ENCODE measurements at places on chromosomes 13 and 19. TPM values are rescaled to one million over a fixed set of nuclear protein-coding genes. Genes with fewer than 3 reads are reported as not detected.
A peak's percentile ranks its signal among the peaks of the same experiment; 100 is the strongest.

Gene ZNF177
- total RNA-seq, result 12.6 TPM

Gene ZNF568
- 9.0 TPM for total RNA-seq

Gene VSTM1
- total RNA-seq, result not detected

GRCh38 chr19:532561-533363 lies 1.2 kb downstream of the CDC34 start:
- DNase-seq, result no peak

- no peak for DNase-seq
These were observed 1.3 kb upstream of the SIGLEC9 start for GRCh38 chr19:51123381-51123800.

DNA sequence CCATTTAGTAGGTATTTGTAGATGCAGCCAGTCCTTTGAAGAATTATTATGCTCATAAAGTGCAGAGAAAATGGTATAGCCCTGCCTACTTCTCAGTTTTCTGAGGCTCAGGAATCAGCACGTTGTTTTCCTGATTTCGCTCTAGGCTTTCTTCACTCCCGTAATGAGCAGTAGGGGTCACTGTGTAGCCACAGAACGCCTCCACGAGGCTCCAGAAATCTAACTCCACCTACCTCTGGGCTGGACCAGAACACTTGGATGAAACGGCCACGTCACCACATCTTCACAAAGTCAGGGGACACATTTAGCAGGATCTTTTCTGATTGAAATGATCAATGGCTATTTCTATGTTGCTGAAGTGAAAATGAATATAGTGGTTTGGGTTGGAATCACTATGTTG lies 49.8 kb upstream of the GTF3A start:
- peak; percentile 64 for DNase-seq

- no peak for DNase-seq
These were observed 7.9 kb downstream of the PEX11G start for GRCh38 chr19:7480970-7481255.

DNA sequence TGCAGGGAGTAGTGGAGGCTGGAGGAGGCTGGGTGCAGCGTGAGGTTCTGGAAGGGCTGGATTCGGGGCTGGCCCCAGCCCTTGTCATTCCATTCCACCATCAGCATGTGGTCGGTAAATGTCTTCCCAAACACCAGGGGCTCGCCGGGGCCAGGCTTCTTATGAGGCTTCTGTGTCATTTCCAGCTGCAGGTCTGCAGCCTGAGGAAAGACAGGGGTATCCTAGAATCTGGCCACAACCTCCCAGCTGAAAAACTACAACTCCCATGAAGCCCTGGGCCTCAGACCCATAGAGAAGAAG lies 4.4 kb downstream of the BCAT2 start:
- DNase-seq, result no peak

DNA sequence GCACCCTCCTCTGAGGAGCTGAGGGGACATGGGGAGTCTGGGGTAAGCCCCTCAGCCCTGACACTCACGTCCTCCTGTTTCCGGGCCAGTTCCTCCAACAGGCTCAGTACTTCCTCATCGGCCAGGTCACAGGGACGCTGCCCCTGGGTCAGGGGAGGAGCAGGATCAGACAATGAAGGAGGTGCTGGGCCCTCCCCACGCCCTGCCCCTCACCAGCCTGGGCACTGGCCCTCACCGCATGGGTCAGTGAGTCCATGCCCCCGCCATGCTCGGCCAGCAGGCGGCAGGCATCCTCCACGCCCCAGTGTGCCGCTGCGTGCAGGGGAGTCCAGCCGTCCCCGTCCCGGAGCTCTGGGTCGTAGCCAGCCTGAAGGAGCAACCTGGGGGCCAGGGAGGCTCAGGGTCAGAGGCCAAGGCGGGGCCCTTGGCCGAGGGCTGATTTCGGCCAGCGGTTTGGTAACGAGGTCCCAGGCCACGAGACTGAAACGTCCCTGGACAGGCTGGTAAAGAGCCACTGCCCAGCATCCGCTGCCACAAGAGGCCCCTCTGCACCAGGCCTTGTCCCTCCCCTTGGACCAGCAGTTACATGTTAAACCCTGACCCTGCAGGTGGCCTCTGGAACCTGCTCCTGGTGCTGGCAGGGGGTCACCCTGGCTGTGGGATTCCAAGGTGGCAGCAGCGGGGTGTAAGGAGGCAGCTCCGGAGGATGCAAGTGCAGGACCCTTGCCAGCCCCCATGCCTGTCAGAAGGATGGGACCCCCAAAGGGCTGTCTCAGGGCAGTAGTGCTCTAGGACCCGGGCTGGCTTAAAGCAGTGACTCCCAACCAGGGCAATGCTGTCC lies 18.5 kb downstream of the PPP1R12C start:
- DNase-seq, result no peak

DNA sequence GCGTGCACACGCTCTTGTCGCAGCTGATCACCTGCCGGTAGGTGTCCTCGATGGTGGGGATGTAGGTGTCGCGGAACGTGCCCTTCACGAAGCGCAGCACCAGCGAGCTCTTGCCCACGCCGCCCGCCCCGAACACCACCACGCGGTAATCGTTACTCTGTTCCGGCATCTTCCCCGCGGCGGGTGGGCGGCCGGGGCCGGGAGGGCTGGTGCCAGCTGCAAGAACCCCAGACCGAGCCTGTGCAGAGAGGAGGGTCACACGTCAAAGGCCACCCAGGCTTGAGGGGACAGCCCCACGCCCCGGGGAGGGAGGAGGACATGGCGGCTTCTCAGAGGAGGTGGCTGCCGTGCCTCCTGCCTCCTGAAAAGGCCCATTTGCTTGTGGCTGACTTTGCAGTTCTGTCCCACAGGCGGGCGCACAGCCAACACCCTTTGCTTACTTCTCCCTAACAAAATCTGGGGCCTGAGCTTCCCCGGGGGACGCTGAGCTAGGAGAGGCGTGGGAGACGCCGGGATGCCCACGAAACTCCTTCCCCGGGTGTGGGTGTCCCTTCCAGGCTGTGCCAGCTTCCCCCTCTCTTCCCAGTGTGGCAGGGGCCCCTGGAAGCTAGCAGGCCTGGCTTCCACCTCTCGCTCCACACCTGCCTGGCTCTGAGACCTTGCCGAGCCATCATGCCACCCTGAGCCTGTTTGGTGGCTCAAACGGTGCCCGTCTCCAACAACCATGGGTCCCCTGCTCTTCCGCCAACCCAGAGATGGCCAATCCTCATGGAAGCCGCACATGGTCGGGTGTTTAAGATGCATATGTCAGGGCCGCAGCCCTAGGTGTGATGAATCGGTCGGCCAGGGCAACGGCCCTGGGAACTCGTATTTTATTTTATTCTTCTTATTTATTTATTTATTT lies 3.3 kb downstream of the DIRAS1 start:
- DNase-seq, result no peak

DNA sequence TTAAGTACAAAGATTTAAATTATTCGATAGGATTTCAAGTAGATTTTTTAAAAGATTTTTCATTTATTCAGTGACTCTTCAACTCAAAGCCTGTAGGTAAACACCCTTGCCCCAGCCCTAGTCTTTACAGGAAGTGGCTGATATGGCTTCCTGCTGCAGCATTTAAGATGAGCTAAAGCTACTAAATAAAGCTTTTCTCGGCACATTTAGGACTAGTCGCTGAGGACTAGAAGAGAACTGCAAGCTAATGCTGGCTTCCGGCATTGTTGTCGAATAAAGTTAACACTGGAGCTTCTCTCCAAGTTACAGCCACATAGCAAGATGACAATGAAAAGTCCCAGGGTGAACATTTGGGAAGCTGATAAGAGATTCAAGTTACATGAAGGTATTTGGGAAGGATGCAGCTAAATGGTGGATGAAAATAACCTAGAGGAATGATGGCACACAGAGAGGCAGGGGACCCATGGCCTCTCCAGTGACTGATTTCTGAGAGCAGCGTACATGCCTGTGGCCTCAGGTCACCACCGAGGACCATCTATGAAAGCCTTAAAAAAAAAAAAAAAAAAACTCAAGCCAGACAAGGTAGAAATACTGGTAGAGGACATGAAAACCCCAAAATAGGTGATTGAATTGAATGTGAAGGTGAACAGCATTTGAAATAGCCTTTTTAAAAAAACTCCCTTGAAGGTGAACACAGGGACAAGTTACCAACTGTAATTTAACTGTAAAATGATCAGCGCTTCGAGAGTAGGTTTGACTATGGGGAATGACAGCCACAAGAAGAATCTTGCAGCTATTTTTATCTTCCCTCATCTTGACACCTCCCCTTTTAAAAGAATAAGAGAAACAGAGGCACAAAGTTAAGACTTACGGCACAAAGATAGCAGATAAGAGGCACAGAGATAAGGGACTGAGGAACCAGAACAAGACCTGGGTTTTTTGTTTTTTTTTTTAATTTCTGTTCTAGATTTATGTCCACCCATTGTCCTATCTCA lies 155.4 kb downstream of the DCT start:
- DNase-seq, result no peak

DNA sequence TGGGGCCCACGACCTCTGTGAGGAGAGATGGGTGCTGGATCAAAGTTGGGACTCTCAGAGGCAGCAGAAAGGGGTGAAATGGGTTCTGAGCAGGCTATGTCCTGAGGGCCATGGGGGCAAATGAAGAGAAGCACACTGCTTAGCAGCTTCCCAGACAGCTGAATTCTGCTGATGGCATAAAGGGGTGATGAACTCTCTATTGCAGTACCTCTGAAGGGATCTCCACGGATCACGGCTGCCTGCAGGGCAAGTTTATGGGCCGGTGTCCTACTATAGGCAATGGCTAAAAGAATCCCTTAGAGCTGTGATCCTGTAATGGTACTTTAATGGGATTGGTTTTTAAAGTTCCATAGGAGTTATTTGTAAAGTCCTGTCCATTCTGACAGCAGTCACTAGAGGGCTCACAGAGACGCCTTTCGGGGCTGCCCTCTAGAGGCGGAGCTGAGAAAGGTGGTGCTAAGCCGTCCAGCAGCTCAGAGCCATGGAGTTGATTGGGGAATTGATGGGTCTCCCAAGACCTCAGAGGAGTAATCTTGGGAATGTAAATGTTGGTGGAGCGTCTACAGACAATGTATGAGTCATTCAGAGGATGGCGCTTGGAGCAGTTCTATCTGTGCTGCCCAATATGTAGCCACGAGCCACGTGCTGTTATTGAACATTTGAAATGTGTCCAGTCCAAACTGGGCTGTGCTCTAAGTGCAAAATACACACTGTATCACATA lies 287.3 kb downstream of the COG6 start:
- DNase-seq, result peak; percentile 50

GRCh38 chr13:75178436-75178835 lies 303.5 kb downstream of the TBC1D4 start:
- DNase-seq, result no peak

DNA sequence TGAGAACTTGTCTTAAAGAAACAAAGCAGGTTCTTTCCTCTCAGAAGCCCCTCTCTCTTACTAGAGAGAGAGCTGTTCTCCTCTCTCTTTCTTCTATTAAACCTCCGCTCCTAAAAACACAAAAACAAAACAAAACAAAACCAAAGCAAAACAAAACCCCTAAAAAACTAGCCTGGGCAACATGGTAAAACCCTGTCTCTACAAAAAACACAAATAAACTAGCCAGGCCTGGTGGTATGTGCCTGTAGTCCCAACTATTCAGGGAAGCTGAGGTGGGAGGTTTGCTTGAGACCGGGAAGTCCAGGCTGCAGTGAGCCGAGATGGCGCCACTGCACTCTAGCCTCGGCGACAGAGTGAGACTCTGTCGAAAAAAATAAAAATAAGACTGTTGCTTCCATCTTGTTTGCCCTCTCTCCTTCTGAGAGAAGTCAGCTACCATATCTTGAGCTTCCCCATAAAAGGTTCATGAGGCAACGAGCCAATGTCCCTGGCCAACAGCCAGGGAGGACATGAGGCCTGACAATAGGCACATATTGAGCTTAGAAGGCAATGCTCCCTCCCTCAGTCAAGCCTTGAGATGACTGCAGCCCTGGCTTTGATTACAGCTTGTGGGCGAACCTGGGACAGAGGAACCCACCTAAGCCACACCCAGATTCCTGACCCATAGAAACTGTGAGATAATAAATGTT lies 17.5 kb upstream of the FLT3 start:
- no peak for DNase-seq

Data from mesothelial cell of epicardium (in vitro differentiated cells).